ENCODE measurements at places on chromosomes 16 and 17.

- DNase-seq: no peak
Measured at GRCh38 chr17:45747911-45748310, 36.2 kb upstream of the CRHR1 start.

GRCh38 chr17:16814439-16814838, 124.4 kb downstream of the CCDC144A start:
- DNase-seq: no peak

GRCh38 chr17:11825572-11826209, 171.6 kb downstream of the ZNF18 start:
- DNase-seq: no peak

- DNase-seq: no peak
Measured at GRCh38 chr17:77462090-77462489, 321.3 kb downstream of the SEC14L1 start.

- DNase-seq: peak; percentile 28
Measured at GRCh38 chr17:74566132-74566753, 1.1 kb downstream of the CD300H start.

GRCh38 chr17:61378658-61379456, 20.8 kb upstream of the TBX2 start:
- no peak for DNase-seq

GRCh38 chr17:21294321-21295035, 10.0 kb downstream of the MAP2K3 start:
- peak; percentile 100 for DNase-seq

DNA sequence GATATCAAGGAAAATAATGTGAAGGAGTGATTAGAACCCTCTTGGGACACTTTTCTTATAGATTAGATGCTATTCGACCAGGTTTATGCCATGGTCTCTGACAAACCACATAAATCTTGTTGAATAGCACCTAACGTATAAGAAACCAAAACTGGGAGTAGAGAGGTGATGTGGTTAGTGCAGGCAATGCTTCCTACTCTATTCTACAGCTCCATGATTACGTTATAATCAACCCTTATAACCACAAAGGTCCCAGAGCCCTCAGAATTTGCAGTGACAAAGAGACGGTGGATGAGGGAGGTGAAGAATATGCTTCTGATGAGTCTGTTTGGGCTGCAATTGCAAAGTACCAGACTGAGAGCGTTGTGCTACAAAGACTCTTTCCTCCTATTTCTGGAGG, 78.4 kb downstream of the ARHGAP44 start:
- DNase-seq: no peak

GRCh38 chr17:9971991-9972390, 66.9 kb upstream of the RCVRN start:
- DNase-seq: peak; percentile 39

DNA sequence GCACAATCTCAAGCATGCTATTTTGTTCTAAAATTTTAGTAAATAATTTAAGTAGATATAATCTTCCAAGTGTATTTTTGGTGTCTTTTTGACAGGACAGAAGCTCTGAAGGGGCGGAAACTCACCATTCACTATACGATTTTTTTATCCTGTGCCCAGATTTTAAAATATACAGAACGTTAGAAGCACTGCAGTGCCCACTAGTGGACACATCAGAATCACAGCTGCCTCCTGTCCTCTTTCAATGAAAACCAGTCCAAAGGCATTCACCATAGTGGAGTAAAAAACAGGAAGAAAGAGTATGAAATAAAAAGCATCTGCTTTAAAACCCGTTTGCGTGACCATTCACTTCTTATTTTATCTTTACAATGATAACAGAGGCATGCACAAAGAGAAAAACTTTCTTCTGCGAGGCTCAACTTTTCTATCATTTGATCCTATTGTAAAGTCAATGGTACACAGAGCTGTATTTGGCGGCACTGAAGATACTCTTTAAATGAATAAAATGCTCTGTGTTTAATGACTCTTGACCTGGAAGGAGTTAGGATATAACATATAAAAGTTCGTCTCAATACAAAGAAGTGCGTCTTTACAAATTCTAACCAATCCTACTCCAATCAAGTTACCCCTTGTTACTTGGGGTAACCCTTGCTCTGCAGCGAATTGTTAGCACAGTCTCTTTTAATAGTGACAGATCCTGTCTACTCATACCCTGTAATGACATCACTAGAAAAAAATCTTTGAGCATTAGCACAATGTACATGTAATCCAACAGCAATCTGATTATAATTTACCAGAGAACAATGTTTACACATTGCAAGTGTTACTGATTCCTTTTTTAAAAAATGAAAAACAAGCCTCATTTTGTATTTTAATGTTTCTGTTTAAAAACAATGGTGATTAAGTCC, 339.8 kb upstream of the PSMD7 start:
- DNase-seq: peak; percentile 17

GRCh38 chr16:68737730-68738629, 888 bp downstream of the CDH1 start:
- DNase-seq: peak; percentile 45

- DNase-seq: no peak
Measured at GRCh38 chr17:44361292-44362260, 2.1 kb downstream of the FAM171A2 start.

GRCh38 chr17:38395090-38395489, 33.2 kb upstream of the ARHGAP23 start:
- DNase-seq: no peak

DNA sequence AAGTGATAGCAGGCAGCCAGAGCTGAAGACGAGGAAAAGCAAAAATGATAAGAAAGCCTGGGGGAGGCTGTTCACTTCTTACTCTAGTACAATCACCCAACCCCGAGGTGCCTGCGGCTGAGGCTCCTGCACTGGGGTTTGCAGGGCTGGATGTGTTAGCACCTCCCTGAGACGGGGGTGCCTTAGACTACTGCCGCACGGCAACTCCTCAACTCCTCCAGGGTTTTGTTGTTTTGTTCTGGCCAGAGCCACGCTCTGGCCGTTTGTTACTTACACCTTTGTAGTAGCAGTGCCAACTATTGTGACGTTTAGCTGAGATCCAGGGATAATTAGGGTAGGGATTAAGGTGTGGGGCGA, 51.5 kb downstream of the LDHD start:
- peak; percentile 80 for DNase-seq

- peak; percentile 59 for DNase-seq
Measured at GRCh38 chr16:86044241-86044671, 145.3 kb downstream of the IRF8 start.

GRCh38 chr17:73343168-73343634, 31.4 kb upstream of the CDC42EP4 start:
- DNase-seq: peak; percentile 28

GRCh38 chr16:57178793-57179212, 7.0 kb downstream of the PSME3IP1 start:
- DNase-seq: no peak

DNA sequence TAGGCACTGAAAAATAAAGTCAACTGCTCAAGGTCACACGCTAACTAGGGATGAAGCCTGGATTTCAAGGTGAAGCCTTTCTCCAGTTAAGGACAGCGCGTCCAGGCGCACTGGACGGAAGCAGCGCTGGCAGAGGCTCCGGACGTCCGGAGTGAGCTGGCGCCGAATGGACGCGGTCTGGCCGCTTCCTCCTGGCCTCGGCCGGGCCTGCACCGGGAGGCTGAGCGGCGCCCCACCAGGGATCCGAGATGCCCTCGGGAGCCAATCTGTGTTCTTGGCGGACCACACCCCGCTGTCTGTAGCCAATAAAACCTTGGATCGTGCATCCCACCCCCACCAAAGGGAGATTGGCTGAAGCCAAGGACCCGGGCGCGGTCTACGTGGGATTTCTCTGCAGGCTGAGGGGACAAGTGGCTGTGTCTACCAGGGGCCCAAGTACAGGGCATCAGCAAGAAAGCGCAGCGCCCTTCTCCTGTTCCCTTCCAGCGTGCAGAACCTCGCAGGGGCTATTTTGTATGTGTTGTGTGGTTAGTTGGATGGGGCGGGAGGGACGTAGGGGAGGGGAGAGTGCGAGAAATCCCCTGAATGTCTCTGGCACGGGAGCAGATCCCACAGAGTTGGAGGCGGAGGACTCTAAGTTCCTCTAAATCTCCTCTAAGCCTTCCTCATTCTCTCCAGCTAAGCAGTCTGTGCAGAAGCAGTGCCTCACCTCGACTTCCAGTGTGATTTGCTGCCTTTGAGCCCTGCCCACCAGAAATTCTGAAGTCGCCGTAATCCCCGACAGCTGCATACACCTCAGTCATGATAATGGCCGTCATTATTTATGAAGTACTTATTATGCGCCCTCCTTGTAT, 2.5 kb upstream of the AKAP10 start:
- DNase-seq: no peak

- DNase-seq: no peak
Measured at GRCh38 chr17:45895304-45895968, 1.1 kb downstream of the MAPT start.

DNA sequence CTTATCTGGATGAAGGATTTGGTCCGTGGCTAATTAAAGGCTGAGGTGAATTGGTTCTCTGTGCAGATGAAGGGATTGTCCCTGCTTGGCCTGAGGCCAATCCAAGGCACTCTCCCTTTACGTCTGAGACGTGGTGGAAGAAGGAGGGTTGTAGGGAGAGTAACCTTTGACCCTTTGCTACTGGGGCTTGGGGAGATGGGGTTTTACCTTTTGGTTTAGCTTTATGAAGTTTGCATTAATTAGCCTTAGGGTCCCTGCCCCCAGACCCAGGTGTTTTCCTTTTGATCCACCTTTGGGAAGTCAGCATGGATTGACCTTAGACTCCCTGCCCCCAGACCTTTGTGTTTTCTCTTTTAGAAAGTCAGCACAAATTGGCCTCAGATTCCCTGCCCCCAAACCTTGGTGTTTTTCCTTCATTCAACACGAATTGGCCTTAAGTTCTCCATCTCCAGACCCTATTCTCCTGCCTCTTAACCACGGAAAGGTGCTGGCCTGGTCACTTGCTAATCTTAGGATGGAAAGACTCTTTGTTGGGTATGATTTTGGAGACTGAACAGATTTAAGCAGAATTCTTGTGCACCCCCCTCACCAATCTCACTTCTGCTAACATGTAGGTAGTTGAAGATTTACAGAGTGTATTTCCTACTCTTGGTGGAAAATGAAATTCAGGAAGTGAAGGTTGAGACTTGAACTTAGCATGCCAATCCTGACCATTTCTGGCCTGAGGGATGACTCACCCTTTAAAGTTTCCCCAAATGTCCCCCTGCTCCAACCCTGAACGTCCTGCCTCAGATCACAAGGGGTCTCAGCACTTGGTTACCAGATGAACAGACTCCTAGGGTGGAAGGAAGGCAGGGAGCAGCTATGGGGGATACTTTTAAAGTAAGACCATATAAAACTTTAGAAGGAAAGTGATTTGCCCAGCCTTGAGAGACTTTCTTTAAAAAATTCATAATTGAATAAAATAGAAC, 23.1 kb upstream of the MMD start:
- DNase-seq: peak; percentile 2

DNA sequence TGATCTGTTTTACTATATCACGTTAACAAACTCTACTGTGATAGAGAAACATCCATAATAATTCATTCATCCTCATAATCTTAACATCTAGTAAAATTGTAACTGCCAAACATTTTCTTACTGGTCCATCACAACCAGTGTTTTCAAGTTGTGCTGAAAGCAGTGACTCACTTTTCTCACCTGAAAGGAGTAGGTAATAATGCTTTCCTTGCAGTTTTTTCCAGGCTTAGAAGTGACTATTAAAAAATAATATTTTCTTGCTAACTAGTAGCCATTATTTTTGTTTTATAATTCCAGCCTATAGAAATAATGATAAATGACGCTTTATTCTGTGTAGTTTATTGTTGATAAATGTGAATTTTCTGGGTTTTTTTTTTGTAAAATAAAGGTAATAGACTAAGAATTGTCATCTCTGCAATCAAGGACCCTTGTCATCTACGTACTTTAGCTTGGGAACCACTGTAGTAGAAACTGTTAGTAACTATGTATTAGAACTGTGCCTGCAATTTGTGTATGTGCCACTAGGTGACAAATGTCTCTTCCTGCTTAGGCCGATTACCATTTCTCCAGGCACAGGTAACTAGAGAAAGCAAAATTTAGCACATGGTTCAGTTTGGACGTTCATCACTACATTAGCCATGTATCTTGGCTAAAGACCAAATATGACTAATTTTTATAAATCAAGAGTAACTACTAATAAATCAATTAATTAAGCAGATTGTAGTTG, 409.4 kb upstream of the ERCC4 start:
- no peak for DNase-seq

- DNase-seq: no peak
Measured at GRCh38 chr17:81498953-81499600, 13.5 kb downstream of the ACTG1 start.

DNA sequence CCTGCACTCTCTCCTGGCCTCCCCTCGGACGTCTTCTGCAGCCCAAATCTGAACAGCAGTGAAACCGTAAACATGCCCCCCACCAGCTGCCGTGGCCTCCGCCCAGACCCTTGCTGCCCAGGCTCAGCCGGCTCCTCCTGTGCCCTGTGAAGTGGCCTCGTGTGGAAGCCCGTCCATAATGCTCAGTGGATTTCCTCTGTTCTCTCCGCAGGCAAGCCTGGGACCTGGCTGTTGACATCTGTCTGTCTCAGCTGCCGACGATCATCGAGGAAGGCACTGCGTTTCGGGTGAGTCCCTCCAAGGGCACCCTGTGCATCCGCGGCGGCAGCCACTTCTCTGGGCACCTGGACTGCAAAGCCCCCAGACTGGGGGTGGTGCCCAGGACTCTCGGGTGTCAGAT, 153.9 kb upstream of the CHMP6 start:
- DNase-seq: no peak

- no peak for DNase-seq
Measured at GRCh38 chr17:37388266-37388665, 12.5 kb downstream of the C17orf78 start.

DNA sequence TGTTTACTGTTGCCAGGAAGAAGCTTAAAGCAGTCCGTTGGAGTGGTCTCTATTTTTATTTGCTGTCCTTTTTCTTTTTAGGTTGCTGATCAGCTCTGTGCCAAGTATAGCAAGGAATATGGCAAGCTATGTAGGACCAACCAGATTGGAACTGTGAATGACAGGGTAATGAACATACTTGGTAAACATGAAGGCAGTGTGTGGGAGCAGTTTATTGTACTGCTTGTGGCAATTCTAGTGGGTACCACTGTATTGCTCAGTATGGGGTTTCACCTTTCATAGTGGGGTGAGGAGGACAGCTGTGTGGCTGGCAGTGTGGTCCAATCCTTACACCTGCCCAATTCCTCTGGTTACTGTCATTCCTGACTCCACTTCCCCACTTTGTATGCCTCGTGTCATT, 25.3 kb downstream of the IST1 start:
- DNase-seq: no peak
